RKO (cell line): ENCODE measurements at places on chromosomes 1 and 21.

- peak; percentile 89 for DNase-seq
Observed at GRCh38 chr1:212179394-212180076, 105.7 kb upstream of the PPP2R5A start.

- DNase-seq: no peak
Observed at GRCh38 chr21:37896788-37897187, 19.5 kb downstream of the KCNJ6 start.

DNA sequence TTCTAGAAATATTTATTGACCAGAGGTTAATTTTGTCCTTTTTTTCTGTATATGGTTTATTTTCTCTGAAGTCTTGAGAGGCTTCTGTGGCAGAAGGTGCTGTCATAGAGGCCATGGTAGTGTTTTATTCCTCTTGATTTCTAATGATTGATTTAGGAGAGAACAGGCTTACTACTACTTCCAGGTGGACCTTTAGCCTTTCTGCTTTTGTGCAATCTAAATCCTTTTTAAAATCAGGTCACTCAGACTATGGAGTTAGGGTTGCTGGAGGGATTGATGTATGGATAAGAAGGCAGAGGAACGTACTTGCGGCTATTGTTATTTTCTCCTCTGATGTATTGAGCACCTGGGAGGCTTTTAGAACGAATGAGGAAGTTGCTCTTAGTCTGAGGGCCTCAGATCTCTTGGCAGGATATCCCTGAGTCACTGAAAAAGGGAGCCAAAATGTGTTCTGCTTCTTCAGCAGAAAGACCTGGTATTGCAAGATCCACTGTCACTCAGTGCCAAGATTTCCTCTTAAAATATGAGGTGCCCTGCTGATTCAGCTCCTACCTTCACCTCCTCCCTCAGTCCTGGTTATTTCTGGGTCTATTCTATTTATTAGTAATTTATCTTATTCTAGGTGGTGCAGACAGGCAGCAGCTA, 277.4 kb downstream of the ZNF648 start:
- DNase-seq: no peak

- peak; percentile 68 for DNase-seq
Observed at GRCh38 chr1:23751050-23751814, 8.0 kb downstream of the ELOA start.

GRCh38 chr1:18342744-18343143, 138.0 kb upstream of the KLHDC7A start:
- no peak for DNase-seq

- peak; percentile 84 for DNase-seq
Observed at GRCh38 chr1:6259491-6260362, 1.2 kb downstream of the GPR153 start.

DNA sequence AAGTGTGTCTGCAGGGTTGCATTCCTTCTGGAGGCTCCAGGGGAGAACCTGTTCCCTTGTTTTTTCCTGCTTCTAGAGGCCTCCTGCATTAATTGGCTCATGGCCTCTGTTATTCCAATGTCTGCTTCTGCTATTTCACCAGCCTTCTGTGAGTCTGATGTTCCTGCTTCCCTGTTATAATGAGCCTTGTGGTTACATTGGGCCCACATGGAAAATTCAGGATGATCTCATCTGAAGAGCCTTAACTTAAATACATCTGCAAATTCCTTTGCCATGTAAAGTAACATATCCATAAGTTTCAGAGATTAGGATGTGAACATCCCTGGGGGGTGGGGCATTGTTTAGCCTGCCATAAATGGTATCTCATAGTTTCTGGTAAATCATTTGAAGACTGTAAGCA, 181.1 kb downstream of the RWDD3 start:
- no peak for DNase-seq

DNA sequence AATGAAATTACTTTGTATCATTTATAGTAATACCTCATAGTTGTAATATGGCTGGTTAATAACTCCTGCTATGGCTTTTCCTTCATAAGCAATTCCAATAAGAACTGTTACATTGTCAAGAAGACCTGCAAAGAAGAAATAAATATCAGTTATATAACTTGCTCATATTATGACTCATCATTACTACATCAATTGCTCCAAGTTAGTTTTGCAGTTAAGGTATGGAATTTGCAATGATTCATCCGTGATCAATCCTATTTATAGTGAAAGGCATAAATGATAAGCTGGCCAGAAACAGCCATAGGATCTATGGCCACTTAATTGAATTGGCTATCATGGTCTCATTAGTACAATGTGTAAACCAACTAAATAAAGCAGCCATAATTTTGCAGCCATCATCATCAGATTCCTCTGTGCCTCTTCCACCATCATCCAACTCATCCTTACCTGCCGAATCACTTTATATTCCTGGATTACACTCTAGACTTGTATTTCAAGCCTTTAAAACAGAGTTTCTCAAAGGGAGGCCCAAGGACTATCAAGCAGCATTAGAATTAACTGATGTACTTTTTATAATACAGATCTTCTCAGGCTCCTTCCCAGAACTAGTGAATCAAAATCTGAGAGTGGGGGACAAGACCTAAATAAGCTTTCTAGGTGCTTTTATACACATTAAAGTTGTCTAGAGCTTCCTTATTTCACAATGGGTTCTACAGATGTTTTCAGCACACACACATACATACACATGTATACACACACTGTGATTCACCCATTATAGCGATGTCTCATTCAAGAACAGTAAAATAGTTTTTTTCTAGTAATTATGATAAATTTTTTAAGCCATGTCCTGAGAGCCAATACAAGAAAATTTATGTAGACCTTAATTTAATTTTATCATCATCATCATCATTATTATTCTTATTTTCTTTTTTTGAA, 21.2 kb upstream of the EPRS1 start:
- DNase-seq: no peak

DNA sequence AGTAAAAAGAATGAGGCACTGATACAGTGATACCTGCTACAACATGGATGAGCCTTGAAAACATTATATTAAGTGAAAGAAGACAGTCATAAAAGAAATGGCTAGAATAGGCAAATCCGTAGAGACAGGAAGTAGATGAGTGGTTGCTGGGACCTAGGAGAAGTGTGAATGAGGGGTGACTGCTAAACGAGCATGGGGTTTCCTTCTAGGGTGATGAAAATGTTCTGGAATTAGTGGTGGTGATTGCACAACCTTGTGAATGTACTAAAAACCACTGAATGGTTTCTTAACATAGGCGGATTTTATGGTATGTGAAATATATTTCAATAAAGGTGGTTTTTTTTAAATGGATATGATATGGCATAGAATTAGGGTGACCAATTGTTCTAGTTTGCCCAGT, 12.6 kb upstream of the SERINC2 start:
- no peak for DNase-seq

DNA sequence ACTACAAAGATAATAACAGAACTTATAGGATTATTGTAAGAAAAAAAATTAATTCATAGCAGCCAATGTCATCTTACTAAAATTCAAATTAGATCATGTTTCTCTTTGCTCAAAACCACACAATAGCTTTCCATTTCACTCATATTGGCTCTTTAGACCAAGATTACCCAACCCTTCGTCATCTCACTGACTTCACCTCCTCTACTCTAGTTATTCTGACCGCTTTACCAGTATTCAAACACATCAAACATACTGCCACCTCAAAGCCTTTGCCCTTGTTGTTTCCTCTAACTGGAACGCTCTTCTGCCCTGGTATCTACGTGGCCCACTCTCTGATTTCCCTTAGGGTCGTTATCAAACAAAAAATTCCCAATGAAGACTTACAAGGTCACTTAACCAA, 1.7 kb downstream of the ANGPTL3 start:
- DNase-seq: no peak

GRCh38 chr1:109977657-109978378, 6.7 kb upstream of the AHCYL1 start:
- no peak for DNase-seq

- peak; percentile 62 for DNase-seq
Observed at GRCh38 chr1:182069028-182069466, 7.5 kb upstream of the ZNF648 start.

DNA sequence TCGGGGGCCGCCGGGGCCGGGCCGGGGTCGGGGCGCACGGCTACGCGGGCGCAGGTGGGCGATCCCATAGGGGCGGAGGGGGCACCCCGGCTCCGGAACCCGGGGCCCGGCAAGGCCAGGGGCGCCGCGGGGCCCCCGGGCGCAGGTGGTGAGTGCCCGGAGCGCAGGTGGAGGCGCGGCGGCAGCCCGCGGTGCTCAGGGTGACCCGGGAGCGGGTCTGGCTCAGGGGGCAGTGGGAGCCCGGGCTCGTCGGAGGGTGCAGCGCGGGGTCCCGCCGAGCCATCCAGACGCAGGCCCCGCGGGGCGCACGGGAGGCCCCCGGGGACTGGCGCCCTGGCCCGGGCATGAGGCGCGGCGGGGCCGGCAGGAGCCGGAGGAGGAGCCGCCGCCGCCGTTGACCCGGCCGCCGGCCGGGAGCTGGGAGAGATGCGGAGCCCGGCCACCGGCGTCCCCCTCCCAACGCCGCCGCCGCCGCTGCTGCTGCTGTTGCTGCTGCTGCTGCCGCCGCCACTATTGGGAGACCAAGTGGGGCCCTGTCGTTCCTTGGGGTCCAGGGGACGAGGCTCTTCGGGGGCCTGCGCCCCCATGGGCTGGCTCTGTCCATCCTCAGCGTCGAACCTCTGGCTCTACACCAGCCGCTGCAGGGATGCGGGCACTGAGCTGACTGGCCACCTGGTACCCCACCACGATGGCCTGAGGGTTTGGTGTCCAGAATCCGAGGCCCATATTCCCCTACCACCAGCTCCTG, 489 bp downstream of the CELSR2 start:
- no peak for DNase-seq

GRCh38 chr1:94926915-94927404, at the start of gene CNN3:
Gene CNN3, minus strand, starts transcription at chr1:94927110. Its CDS starts 216 bp downstream, at chr1:94926894.
- DNase-seq: peak; percentile 91

- no peak for DNase-seq
Observed at GRCh38 chr1:109740615-109741373, at the start of gene GSTM3. Gene GSTM3, minus strand, starts transcription at chr1:109741038. Its CDS starts 751 bp downstream, at chr1:109740287.

GRCh38 chr1:53869454-53870117, 20.0 kb downstream of the YIPF1 start:
- no peak for DNase-seq

- no peak for DNase-seq
Observed at GRCh38 chr1:156102633-156103511, 11.6 kb upstream of the LMNA start.

GRCh38 chr21:39673736-39674135, 61.0 kb downstream of the B3GALT5 start:
- no peak for DNase-seq

DNA sequence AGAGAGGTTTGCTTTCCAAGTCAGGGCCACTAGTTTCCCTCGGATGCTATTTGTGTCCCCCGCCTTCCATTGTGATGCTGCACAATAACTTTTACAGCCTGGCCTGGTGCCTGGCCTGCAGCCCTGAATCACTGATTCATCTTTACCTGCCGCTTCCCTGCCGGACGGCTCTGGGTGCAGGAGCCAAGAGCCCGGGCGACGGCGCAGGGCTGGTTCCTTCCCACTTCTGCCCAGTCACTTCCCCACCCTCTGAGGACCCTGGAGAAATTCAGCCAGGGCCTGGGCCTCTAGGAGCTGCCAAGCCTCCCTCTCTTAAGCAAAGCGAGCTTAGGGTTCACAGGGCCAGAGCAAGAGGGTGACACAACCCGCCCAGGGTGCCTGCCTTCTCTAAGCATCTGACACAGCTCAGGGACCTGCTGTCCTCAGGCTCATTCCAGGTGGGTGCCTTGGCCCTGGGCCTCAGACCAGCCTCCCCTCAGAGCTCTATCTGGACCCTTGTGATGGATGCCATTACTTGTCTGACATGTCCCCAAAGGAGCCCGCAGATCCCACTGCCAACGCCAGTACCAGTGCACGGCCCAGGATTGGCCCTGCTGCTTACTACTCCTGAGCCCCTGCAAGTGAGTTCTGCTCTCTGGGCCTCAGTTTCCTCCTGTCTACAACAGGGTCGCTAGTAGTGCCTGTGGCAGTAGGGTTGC, 381.0 kb upstream of the VAMP3 start:
- DNase-seq: no peak

GRCh38 chr1:208523007-208523406, 278.8 kb upstream of the PLXNA2 start:
- DNase-seq: no peak

DNA sequence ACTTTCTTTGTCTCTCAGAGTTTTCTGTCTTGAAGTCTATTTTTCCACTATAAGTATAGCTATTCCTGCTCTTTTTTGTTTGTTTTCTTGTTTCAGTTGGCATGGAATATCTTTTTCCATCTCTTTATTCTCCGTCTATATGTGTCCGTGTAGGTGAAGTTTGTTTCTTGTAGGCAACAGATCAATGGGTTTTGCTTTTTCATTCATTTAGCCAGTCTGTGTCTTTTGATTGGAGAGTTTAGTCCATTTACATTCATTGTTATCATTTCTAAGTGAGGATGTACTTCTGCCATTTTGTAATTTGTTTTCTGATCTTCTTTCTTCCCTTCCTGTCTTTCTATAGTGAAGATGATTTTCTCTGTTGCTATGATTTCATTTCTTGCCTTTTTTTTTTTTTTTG, 132.5 kb upstream of the GPR52 start:
- DNase-seq: no peak

DNA sequence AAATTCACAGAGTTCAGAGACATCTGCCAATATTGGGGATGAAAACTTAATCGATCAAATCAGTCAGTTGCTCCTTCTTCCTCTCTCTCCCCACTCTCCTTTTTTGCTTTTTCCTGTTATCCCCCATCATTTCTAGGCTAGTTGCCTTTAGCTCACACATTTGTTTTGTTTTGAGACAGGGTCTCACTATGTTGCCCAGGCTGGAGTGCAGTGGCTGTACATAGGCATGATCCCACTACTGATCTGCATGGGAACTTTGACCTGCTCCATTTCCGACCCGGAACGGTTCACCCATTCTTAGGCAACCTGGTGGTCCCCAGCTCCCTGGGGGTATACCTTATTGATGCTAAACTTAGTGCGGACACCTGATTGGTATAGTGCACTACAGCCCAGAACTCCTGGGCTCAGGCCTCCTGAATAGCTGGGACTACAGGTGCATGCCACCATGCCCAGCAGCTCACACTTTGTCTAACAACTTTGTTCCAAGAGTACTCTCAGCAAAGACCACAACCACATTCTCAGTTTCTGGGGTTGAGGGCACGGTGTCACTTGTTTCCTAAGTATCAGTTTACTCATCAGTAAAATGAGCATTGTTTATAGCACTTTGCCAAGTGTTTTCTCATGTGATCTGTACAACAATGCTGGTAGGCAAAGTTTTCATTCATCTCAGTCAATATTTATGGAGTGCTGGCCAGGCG, 6.7 kb upstream of the ELOA start:
- DNase-seq: no peak

- DNase-seq: no peak
Observed at GRCh38 chr1:79726911-79727310, 720.4 kb upstream of the ADGRL4 start.

- no peak for DNase-seq
Observed at GRCh38 chr1:200217703-200218102, 190.2 kb downstream of the NR5A2 start.
